ENCODE measurements at places on chromosomes 1 and 21.
A peak's percentile ranks its signal among the peaks of the same experiment; 100 is the strongest.

DNA sequence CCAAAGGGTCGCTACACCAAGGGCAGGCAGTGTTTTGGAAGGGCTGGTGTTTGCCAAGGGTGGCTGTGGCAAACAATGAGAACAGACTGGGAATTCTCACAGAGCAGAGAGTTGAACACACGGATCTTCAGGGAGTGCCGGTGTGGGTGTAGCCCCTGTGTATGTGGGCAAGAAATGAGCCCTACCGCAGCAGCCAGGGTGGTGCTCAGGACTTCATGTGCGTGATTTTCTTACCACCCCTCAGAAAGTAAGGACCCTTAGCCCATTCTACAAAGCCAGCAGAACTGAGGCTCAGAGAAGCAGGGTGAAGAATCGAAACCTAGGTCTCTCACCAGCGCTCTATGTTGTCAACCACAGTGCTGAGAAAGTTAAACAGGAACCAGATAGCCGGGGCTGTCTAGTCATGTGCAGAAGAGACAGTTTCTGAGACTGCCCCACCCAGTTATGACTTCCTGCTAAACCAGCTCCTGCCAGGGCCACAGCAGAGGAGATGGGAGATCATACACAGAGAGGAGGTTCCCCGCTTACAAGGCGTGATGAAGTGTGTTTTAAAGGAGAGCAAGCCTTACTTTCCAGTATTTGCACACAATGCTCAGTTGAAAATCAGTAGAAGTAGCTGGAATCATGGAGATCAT, 21.9 kb upstream of the MORC3 start:
- DNase-seq = peak; percentile 66

DNA sequence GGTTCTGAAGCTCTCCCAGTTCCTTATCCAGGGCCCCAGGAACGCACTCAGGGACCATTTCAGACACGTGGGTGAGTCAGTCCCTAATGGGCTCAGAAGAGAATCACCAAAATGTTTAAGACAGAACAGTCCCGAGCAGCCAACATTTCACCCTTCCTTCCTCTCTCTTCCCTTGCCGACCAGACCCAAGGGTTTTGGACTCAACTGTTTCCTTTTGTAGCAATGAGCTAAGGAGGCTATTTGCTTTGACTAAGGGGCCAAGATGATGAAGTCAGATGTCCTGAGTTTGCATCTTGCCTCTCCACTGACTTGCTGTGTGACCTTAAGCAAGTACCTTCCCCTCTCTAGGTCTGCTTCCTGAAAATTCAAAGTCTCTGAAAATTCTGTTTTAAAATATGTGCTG, 472.3 kb upstream of the VAMP3 start:
- no peak for DNase-seq

DNA sequence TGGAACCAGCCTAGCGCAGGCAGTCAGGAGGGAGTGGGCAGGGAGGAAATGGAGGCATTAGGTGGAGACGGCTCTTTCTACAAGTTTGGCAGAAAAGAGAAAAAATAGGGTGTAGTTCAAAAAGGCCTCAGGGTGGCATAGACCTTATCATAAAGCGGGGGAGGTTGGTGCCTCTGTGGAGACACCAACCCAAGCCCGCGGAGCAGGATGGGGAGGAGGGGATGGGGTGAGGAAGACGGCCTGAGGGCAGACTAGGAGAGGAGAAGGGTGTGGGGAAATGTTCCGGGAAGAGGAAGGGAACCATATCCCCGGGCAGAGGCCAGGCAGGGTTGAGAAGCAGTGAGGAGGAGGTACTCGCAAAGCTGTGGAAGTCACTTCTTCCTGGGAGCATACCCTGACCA, 17.4 kb upstream of the SHE start:
- no peak for DNase-seq

DNA sequence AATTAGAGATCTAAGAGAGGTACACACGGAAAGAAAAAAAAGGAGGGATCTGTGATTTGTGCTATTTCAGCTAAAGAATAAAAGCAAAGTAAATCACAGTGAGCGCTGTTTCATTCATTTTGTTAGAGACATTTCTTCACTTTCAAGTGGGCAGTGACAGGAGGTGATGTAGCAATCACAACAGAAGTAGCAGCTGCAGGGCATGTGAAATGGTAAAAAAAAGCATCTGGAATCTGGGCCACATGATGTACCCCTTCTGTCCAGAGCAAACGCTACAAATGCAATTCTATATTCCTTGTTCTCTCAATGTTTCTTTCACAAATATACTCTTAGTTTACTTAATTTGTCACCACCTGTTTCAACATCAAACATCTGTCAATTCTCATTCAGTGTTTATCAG, 786.5 kb downstream of the LRRIQ3 start:
- no peak for DNase-seq

DNA sequence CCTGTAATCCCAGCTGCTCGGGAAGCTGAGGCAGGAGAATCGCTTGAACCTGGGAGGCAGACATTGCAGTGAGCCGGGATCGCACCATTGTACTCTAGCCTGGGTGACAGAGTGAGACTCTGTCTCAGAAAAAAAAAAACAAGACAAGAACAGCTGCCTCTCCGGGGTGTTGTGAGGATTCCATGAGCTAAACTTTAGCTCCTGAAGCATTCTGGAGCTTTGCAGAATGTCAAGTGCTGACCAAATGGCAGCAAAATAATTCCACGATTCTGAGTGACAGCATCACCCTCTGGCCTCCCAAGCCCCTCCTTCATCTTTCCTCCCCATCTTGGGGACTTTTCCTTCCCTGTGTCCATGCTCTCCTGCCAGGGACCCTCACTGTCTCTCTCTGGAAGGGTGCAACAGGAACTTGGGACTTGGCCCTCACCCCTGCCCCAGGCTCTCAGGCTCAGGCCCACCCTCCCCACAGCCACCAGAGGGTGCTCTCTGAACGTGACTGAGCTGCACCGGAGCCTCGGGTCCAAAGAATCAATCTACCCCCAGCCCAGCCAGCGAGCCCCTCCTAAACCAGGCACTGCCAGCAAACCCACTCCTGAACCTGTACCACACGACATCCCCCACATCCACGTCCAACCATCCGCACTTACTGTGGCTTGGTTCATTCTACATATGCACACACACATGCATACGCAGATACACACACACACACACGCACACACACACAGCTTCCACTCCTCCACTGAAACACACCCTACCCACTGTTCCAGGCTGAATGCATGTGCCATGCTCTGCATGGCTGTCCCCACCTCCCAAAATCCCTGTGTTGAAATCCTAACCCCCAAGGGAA, 45.7 kb downstream of the ACOT7 start:
- DNase-seq = no peak

GRCh38 chr21:15400905-15401304, 328.9 kb upstream of the USP25 start:
- no peak for DNase-seq

- no peak for DNase-seq
These were observed 5.1 kb downstream of the NAV1 start for GRCh38 chr1:201543871-201544642.

- DNase-seq = no peak
These were observed 86.2 kb downstream of the SIK1 start for GRCh38 chr21:43340491-43341377.

DNA sequence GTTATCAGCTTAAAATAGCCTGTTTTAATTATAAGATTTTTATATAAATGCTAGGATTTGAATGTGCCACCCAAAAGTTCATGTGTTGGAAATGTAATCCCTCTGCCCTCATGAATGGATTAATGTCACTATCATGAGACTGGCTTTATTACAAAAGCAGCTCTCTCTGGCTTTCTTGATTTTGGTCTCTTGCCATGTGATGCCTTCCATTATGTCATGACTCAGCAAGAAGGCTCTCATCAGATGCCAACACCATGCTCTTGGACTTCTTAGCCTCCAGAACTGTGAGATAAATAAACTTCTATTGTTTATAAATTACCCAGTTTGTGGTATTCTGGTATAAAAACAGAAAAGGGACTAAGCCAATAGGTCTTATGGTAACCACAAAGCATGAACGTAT, 6.9 kb upstream of the PRSS38 start:
- no peak for DNase-seq

- no peak for DNase-seq
These were observed 3.8 kb upstream of the LAMTOR5 start for GRCh38 chr1:110411173-110411735.

DNA sequence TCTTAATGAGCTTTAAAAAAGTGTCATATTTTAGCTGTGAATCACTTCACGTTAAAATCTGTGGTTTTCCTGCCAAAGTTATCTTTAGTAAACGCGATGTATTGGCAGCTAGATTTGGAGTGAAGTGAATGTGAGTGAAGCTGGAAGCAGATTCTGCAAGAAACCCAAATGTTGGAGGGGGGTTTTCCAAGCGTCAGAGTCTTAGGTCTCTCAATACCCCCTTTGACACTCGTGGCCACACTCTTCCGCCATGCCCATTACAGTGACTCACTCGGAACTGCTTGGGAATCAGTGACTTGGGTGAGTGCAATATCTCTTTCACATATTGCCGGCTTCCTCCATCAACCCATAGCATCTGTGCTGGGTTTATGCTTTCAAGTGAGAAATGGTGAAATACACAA, 17.5 kb downstream of the B3GALT5 start:
- DNase-seq = no peak

- no peak for DNase-seq
These were observed 145.8 kb downstream of the PDE4B start for GRCh38 chr1:65938506-65938905.

DNA sequence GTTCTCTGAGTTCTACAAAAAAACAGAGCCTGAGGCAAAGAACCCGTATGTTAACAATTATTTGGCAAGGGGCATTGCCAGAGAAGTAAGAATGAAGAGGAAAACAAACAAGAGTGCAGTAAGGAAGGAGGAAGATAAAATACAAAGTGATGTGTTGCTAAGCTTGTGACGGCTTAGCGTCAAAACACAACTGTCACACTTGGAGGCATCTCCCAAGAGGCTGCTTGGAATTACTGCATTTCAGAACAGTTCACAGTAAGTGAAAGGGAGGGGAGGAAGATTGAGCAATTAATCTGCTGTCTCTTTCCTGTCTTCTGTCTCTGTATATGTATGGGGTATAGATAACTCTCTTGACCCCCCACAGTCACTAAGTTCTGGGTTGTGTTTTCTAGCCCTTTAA, 1017.0 kb upstream of the TMPRSS15 start:
- no peak for DNase-seq

DNA sequence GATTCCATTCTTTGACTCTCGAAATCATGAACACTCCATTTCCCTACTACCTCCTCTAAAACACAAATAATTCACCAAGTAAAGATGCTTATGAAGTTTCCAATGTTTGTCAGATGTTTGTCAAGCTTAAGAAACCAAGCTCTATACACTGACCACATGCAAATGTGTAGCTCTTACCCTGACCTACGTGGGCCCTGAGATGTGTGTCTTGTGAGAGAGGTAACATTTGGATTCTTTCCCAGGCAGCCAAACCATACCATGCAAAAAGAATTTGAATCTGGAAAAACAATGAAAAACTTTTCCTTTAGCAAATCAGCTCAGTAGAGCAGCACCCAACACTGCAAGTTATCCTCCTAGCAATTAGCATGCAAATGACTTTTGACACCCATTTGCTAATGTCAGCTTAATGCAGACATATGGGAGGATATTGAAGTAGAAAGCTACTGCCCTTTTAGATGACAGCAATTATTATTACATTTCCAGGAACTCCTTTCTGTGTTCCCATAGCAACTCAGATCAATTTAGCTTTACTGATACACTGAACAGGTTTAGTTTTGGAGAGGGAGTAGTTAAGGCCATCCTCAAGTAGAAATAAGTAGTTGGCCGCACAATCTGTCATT, 83.2 kb upstream of the RGS4 start:
- no peak for DNase-seq

Data from right atrium auricular region (tissue), 2 donors.